ENCODE measurements at places on chromosomes 3 and 15.

DNA sequence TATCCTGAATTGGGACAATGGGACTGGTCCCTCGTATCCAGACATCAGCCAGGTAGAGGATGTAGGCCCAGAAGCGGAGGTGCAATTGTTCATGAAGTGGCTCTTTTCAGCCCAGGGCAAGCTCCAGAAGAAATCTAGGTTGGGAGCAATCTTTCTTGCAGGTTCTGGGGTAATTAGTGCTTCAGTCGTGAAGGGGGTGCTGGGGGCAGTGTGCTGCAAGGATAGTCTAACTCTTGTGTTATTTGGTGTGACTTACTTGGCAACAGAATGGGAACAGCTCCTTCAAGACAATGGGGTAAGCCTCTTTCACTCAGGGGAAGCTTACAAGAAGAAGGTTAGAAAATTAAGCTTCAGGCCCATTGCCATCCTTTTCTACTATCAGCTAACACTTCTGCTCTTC lies 273.0 kb downstream of the DIPK2A start:
- no peak for DNase-seq

GRCh38 chr3:9582332-9582731 lies 28.7 kb upstream of the LHFPL4 start:
- DNase-seq = no peak

DNA sequence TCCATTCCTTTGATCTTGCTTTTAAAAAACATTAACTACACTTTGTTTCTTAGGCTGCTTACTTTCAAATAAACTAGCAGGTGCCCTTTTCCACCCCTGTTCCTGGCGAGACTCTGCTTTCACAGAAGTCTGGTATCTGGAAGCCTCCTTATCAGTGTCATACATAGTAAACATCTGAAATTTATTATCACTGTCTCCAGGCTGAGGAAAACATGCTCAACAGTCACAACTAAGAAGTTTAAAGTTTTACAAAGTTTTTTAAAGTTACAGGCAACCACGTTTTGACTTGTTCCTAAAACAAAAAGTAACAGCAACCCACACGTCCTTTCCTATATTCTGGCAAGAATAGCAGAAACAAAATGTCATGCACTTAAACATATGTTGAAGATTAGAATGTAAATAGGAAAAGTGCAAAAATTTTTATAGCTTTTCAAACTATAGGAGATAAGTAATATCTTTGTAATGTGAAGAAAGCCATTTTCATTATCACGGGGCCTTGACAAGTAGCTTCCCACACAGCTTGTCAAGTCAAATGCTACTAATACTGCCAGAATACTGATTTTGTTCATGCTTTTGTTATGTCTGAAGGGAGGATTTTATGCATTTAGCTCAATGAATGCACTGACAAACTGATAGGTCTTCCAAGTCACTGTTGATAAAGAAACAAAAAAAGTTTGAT lies 275.2 kb upstream of the KCNMB2 start:
- DNase-seq = no peak

DNA sequence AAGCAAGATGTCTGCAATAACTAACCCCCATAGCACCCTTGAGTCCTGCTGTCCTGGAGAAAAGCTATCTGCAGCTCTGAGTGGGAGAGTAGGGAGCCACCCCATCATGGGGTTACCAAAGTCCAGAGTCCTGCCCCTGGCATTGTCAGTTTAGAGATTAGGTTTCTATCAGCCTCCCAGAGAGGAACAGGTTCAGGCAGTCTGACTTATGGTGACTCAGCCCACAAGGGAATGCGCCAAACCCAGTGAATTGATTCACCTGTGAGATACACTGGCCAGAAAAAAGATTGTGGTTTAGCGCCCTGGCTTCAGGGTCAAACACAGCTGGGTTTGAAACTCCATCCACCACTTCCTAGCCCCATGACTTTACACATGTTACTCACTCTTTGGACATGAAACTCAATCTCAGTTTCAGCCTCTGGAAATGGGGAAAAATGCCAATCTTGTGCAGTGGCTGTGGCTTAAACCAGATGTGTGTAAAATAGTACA lies 263.6 kb upstream of the HES1 start:
- DNase-seq = no peak

DNA sequence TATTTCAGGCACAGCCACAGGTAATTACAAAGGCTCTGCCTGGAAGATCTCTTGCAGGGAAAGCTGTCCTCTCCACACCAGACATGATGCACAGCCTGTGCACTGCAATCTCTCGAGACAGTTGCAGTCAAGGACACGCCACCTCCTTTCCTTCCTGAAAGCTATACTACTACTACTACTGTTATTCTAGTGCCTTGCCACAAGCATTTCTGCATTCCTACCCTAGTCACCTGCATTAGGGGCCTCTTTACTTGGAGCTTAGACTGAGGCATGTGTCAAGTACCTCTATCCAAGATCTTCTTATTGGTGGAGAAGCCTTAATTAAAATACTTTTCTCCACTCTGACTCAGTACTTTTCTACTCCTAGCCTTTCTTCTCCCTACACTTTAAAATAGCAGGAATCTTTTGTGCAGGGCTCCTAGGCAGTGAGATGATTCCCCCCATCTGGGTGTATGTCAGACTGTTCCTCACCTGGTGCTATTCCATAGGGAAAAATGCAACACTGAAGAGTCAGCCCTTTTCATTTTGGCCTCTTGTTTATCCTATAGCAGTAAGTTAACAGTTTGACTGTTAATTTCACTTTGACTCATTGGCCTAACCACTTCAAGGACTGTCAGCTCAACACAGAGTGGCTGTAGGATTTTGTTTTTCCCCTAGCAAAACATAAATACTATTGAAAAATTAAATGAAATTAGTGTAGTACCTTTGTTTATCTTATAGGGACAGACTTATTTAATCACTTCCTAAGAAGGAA lies 78.9 kb downstream of the ESYT3 start:
- no peak for DNase-seq

DNA sequence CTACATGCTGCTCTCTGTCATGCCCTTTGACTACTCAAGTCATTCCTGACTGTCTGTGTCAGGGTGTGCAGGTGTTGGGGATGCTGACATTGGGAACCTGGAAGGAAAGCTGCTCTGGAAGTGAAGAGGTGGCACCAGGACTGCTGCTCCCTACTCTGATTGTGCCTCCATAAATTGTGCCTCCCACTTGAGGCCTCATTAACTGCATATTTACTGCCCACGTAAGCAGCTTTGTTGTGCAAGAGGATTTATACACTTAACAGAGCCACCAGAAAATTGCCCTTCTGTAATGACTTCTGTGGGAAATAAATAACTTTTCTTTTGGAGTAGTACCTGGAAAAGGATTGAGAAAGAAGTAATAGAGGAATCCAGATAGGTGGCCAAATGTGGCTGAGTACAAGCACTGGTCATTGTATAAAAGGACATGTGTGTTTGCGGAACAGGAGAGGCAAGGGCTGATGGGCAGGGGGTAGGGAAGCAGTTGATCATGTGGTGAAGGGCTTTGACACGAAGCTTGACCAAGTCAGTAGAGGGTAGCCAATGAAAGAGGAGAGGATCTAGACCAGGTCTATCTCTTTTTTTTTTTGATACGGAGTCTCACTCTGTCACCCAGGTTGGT lies 24.8 kb downstream of the IL20RB start:
- DNase-seq = no peak

DNA sequence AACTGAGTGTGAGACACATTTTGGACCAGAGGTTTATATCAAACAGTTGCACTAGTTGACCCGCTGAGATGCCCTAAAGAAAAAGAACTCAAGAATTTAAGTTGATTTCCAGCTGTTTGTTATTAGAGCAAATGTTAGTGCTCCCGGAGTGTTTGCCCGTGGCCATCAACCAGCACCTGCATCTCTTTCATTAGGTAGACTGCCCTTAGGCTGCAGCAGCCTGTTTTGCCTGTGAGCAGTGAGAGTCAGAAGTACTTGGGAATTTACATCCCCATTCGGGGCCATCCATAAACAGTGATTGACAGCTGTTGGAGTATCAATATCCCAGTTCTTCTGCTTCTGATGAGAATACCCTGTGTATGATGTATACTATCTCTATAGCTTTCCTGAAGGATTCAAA lies 492.6 kb downstream of the RBMS3 start:
- no peak for DNase-seq

- DNase-seq = peak; percentile 59
Observed at GRCh38 chr3:42730294-42730693, 27.7 kb upstream of the HHATL start.

DNA sequence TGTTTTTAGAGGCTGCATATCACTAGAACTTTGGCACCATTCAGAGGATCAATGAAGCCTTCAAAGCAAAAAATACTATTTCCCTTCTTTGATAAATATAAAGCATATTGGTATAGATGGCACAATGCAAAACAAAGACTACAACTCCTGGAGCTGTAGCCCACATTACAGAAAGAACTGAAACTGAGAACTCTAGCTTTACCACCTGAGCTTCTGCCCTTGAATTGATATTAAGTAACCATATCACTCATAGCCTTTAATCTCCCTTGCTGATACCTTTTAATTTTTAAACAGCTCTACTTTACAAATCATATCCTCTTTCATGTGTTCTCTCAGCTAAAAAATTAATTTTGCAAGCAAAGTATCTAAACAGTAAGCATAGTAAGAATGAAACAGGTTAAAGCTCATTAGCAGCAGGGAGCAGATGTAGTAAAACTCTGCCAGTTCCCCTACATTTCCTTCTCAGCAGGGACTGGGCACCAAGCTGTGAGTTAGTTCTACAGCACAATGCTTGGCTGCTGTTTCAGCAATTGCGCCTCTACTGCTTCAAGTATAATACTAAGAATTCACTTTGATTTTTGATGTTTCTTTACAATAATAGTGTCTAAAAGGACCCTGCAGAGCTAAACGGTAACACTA lies 97.9 kb upstream of the NANOGP8 start:
- no peak for DNase-seq

DNA sequence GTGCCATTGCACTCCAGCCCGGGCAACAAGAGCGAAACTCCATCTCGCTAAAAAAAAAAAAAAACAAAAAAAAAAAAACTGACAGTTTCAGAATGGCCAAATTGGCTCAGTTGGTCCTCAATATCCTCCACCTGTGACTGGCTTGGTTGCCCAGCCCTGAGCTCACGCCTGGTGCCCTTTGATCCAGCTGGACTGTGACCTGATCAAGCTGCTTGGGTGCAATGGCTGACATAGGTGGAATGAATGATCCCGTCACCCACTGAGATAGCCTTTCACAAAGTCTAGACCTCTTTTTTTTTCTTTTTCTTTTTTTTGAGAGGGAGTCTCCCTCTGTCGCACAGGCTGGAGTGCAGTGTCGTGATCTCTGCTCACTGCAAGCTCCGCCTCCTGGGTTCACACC lies 254.6 kb downstream of the FOXP1 start:
- no peak for DNase-seq

GRCh38 chr3:8319935-8320634 lies 181.5 kb upstream of the LMCD1 start:
- DNase-seq = no peak

DNA sequence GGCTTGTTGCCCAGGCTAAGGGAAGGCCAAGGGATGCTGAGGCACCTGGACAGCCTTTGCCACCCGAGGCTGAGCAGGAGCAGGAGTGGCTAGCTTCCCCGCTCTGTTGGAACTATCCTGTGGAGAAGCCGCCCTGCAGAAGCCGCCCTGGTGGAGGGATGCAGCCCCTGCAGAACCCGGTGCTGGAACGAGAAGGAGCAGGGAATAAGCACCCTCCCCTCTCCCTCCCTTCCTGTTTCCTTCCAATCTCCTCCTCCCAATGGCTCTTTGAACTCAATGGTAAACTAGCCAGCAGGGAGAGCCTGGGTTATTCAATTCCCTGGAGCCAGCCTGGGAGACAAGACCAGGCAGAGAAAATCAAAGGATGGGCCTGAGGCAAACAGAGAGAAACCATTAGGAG lies 11.8 kb upstream of the HRG start:
- no peak for DNase-seq

- no peak for DNase-seq
Observed at GRCh38 chr3:150450916-150451315, 42.8 kb downstream of the TSC22D2 start.

GRCh38 chr3:74106925-74107324 lies 482.2 kb upstream of the PDZRN3 start:
- DNase-seq = no peak

DNA sequence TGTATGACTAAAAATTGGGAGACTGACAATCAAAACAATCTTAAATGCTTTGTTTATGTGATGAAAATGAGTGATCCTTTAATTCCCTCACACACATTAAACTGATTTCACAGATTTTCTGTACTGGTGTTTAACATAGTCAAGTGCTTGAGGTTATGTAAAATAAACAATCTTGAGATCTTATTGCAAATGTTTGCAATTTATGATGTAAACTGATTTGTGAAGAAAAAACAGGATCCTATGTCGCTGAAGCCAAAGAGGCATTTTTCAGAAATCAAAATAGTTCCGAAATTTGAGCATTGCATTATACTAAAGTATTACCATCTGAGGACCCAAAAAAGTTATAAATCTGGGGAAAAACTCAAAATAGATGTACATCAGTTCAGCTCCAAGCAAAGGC lies 12.7 kb downstream of the SHOX2 start:
- DNase-seq = no peak

GRCh38 chr3:13895155-13896105 lies 15.6 kb upstream of the WNT7A start:
- peak; percentile 98 for DNase-seq

DNA sequence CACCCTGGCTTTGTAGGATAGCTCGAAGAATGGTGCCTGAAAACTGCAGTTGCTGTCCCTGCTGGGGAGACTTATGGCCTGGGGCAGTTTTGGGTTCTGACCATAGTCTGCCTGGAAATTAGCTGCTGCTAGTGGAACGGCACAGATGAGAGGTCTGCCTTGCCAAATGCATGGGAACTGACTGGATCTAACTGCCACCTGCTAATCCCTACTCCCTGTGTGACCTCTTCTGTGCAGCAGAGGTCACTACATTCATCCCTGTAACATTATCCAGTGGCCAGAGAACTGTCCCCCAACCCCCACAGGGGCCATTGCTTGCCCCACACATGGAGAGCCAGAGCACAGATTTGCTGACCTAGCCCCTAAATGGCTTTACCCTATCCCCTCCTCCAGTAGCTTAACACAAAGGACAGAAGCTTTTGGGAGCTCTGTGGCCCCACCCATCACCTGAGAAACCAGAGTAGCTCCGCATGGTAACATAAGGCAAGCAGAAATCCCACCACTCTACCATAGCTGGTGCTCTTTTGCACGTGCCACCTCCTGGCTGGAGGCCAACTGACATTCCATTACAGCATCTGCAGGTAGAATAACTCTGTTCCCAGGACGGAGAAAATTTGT lies 840.0 kb downstream of the EPHA3 start:
- no peak for DNase-seq

DNA sequence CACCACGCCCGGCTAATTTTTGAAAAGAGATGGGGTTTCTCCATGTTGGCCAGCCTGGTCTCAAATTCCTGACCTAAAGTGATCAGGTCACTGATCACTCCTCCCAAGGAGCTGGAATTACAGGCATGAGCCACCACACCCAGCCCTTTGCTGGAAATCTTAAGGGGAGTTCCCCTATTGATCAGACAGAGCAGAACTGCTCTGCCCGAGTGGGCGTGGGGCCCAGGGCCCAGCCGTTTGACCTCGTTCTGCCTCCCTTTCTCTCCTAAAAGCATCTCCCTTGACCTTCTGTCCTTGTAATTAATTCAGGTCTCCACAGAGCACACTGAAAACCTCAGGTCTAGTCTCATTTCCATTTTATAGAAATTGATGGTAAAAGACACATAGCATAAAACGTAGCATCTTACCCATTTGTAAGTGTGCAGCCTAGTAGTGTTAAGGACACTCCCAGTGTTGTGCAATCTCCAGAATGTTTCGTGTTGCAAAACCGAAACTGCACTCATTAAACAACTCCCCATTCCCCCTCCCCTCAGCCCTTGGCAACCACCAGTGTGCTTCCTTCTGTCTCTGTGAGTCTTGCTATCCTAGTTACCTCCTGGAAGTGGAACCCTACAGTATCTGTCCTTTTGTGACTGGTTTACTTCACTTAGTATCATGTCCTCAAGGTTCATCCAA lies 89.3 kb downstream of the SLCO3A1 start:
- no peak for DNase-seq
